ENCODE measurements at places on chromosomes 1 and 21. TPM values are rescaled to one million over a fixed set of nuclear protein-coding genes. Genes with fewer than 3 reads are reported as not detected.
A peak's percentile ranks its signal among the peaks of the same experiment; 100 is the strongest.

The VSIG8 gene
- total RNA-seq, result not detected

The PDC gene
- not detected for total RNA-seq

The CSMD2 gene
- not detected for total RNA-seq

The LIN28A gene
- not detected for total RNA-seq

The BRDT gene
- not detected for total RNA-seq

The ARHGAP30 gene
- 139 TPM for total RNA-seq

The CYP4A11 gene
- not detected for total RNA-seq

GRCh38 chr1:215269955-215270354 is 187.4 kb downstream of the KCNK2 start:
- no peak for DNase-seq

DNA sequence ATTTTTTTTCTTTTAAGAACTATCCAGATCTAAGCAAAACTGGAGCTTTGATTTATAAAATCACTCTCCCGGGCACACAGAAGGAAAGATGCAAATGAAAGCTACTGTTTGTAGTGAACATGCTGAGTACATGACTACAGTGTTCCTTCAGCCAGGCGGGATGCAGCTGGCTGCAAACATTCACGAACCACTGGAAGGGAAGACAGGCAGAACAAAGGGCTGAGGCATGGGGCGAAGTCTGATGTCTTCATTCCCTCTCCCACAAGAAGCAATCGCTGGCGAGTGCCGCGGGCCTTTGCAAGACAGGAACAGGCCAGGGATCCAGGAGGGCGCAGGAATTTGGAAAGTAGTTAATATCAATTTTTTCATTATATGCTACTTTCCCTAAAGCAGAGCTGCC is 257.9 kb upstream of the AJAP1 start:
- DNase-seq, result no peak

DNA sequence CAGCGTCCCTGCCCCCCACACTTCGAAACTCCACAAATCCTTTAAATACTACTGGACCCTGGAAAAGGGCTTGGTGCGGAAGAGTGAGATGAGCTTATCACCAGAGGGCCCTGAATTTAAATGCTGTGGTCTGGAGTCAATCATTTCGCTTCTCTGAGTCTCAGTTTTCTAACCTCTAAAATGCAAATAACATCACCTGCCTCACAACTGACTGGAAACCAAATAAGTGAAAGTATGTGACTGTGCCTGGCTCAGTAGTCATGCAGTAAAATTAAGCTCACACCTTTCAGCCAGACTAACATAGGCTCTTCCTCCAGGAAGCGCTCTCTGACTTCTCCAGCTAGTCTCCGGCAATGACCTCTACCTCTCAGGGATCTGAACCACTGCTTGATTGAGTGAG is 4.2 kb downstream of the GJA4 start:
- peak; percentile 52 for DNase-seq

GRCh38 chr1:88983791-88984559 is 8.5 kb downstream of the KYAT3 start:
- DNase-seq, result peak; percentile 79

DNA sequence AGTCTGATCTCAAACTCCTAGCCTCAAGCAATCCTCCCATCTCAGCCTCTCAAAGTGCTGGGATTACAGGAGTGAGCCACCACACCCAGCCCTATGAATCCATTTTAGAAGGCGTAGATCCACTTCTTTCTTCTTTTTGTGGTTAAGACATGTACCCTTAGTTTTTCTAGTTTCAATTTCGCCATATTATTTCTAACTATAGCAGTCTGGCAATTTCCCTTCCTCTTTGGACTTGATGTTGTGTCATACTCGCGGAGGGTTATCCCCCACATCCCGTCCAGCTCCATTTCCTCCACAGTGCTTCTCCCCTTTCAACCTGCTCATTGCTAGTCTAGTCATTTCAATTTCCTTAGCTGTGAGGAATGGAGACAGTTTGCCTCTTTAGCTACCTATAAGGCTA is 5.2 kb upstream of the LRRC8D start:
- no peak for DNase-seq

- peak; percentile 30 for DNase-seq
Observed at GRCh38 chr1:30412241-30413110, 310.9 kb downstream of the MATN1 start.

- DNase-seq, result no peak
Observed at GRCh38 chr1:39882152-39882551, 1.2 kb downstream of the TRIT1 start.

GRCh38 chr1:87766737-87767136 is 438.1 kb downstream of the LMO4 start:
- DNase-seq, result peak; percentile 28

Measured in activated CD4-positive, alpha-beta T cell treated with anti-CD3 and anti-CD28 coated beads, Interleukin-2, amount 10 ng/mL, durations not matched to agents 24 days and 14 days (primary cell).